ENCODE measurements at places on chromosomes 5 and 9.

DNA sequence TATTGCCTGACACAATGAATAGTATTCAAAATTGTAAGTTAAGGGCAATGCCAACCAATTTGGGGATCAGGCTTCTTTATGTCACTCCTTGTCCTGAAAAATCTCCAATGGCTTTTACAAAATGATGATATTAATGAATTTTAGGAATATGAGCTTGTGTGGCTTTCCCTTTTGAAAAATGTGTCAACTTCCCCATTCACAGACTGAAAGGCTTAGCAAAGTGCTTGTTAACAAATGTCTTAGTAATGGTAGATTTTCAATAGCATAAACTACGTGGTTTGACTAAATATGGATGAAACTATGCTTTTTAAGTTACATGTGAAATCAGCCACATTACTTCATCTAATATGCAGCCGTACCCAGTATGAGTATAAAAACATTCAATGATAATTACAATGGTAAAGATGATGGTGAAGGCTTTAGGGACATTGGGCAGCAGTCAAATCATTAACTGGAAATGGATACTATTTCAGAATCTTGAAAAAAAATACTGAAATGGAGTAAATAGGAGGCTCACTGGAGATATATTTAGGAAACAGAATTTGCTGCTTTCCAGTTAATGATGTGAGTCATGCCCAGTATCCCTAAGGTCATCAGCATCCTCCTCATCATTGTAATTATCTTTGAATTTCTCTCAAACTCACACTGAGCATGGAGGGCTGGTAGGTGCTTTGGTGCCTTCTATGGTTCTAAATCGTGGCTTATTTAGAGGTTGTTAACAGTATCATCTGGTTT is 113.3 kb upstream of the ZNF608 start:
- DNase-seq, result no peak

- no peak for DNase-seq
These were observed 140.1 kb downstream of the COX7C start for GRCh38 chr5:86757824-86758223.

GRCh38 chr9:78515108-78515507 is 218.2 kb downstream of the PSAT1 start:
- DNase-seq, result no peak

DNA sequence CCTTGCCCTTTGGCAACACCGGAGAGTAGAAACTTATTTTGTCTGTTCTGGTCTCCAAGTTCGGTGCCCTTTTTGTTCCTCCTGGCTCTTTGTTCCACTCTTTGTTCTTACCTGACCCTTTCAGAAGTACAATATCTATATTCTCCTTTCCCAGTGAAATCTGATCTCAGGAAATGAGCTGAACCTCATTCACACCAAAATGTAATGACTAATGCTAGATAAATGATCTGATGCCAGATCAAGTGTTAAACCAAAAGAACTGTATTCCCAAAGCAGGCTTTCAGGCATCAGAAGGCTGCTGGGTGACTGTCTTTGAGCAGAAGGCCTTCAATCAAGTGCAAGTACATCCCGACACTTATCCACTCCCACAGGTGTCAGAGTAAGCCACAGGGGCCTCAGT is 156.4 kb downstream of the SPOCK1 start:
- DNase-seq, result no peak

- no peak for DNase-seq
These were observed 97.1 kb downstream of the UNC13B start for GRCh38 chr9:35258660-35259474.

DNA sequence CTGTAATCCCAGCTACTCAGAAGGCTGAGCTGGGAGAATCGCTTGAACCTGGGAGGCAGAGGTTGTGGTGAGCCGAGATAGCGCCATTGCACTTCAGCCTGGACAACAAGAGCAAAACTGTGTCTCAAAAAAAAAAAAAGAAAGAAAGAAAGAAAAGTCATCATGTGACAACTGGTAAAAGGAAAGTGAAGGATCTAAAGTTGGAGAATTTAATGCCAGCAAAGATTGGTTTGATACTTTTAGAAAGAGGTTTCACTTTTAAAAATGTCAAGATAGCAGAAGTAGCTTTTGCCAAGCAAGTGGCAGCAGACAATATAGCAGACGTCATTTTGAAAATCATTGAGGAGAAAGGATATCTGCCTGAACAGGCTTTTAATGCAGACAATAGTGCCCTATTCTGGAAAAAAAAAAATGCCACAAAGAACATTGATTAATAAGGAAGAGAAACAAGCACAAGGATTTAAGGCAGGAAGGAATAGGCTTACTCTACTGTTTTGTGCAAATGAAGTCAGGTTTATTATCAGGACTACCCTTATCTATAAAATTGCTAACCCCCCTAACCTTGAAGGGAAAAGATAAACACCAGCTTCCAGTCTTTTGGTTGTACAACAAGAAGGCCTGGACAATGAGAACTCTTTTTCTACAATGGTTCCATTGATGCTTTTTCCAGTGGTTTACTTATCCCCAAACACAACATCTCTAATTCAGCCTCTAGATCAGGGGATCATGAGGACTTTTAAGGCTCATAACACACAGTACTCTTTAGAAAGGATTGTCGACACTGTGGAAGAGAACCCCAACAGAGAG is 12.0 kb downstream of the PKD2L2 start:
- no peak for DNase-seq

- DNase-seq, result no peak
These were observed at the start of gene DAPK1 for GRCh38 chr9:87497604-87498045. Gene DAPK1 (plus strand): TSS chr9:87497867. CDS start chr9:87499078, 1,211 bp downstream.

- DNase-seq, result no peak
These were observed 36.4 kb downstream of the PIK3R1 start for GRCh38 chr5:68251804-68252522.

- no peak for DNase-seq
These were observed 87.1 kb downstream of the AMBP start for GRCh38 chr9:113990975-113991471.

DNA sequence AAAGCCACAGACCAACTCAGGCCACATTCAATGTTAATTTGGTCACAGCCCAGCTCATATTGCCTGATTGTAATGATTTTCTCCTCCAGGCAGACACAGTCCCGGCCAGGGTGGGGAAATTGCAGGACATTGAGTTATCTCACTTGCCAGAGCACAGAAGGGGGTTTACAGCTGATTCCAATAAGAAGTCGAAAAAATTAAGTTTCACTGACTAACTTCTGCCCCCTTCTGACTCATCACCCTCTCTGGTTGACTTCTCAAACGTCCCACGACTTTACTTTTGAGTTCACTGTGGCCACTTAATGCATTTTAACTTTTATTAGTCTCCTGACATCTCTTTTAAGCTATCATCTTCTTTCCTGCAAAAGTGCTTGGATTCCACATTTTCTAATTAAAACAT is 321.4 kb upstream of the WWC1 start:
- no peak for DNase-seq

- DNase-seq, result no peak
These were observed 60.2 kb downstream of the SMIM23 start for GRCh38 chr5:171845857-171846256.

DNA sequence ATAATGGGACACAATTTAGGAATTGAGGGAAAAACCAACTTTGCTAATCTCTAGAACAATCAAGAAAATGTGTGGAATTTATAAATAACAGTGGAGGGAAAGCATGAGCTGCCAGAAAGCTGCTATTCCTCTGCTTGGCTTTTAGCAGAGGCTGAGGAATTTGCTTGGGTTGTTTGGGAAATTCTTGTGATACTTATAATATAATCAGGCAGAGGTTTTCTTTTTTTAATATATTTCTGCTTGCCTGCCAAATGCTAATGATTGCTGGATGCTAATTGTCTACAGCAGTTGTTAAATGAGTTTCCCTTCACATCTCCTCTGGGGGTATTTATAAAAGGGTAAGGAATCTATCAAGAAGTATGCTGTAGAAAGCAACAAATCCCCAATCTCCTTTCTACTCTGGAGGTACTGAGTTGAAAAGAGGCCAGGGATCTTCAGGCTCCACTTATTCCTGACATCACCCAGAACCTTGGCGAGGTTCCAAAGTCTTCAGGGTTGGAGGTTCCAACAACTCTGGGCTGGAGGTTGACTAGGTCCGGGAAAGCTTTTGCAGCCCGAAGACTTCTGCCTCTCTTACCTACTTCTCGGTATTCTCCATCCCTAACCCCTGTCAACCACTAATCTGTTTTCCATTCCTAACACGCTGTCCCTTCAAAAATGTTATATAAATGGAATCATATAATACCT is 60.4 kb upstream of the TMED7 start:
- no peak for DNase-seq

DNA sequence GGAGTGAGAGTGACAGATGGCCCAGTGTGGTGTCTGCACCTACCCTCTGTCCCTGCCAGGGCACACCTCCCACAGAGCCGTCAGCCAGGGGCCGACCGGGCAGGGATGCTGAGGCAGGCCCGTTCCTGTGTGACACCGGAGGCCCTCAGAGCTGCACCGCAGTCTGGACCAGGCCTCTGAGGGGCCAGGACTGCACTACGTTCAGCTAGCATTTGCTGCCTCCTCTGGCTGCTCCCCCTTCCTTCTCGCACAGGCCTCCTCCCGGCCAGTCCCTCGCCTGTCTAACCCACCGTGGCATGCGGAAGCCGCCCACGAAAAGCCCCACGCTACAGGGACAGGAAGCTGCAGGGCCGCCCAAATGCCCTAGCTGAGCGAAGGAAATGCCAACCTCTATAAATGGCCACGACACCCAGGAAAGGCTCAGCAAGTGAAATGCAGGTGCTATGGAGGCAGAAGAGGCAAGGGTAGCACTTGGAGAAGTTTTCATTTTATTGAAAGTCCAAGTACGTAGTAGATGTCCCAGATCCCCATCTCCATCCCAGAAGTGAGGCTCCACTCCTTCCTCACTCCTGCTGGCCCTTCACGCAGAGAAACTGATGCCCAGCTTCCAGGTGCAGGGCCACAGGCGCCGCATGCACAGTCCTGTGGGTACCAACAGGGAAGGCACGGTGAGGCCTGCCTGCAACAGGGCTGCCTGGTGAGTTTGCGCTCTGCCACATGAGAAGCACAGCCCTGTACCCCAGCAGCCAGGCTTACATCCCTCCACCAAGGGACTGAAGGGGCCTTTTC is 38.7 kb downstream of the MAPK9 start:
- DNase-seq, result no peak

DNA sequence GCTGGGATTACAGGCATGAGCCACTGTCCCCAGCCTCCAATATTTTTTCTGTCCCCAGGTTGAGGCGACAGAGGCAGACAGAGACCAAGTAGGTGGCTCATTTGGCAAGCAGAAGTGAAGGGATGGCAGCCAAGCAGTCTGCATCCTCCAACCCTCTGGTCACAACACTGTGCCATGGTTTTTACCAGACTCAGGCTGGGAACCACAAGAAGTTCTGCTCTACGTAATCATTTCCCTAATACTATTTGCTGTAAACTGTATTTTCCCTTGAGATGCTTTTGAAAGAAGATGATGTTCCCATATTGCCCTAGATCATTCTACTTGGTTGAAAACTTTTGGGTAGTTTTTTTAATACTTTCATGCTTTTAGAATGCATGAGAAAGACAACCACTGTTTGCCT is 40.5 kb downstream of the PTTG1 start:
- DNase-seq, result no peak

- no peak for DNase-seq
These were observed 88.7 kb downstream of the ITGA1 start for GRCh38 chr5:52876456-52876855.

- DNase-seq, result no peak
These were observed 653.6 kb upstream of the ITGA1 start for GRCh38 chr5:52134013-52134650.

GRCh38 chr9:27566118-27566517 is 7.2 kb downstream of the C9orf72 start:
- no peak for DNase-seq

- DNase-seq, result no peak
These were observed 24.7 kb upstream of the RANBP6 start for GRCh38 chr9:6040077-6040476.

- DNase-seq, result no peak
These were observed 405.4 kb upstream of the ACTBL2 start for GRCh38 chr5:57887851-57888621.

GRCh38 chr5:159746707-159747106 is 169.6 kb upstream of the ADRA1B start:
- no peak for DNase-seq

DNA sequence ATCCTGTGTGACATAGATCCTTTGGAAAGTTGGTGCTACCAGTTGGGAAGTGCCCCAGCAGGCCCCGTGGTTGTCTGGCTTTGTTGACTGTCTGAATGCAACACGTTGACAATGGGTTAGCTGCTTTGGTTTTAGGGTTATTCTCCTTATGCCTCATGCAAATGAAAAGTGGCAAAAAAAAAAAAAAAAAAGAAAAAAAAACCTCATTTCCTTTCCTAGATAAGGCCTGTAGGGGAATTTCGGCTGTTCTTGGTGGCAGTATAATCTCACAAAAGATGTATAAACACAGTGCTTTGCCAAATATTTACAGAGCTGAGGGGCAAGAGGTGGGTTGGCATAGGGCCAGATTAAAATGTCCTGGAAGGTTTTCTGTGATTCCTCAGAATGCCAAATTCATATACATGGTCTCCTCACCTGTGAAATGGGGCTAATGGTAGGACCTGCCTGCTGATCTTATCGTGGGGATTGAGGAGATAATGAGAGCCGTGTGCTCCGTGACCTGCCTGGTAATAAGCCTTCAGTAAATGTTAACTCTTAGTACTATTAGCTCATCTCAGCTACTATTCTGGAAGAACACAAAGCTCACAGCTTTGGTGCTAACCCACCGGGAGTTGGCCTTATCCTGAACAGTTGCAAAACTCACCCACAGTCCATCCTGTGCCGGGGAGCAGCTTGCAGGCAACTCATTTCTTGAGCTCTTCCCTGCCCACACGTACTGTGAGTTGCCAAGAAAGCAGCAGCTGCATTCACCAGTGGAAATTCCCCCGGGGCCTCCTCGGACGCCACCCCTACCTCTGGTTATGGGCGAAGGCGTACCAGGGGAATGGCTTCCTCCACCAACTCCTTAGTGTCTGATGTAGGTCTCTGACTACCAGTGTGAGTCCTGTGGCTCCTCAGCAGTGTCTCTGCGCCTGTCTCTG is 220.3 kb downstream of the NR3C1 start:
- no peak for DNase-seq

GRCh38 chr5:39064450-39064849 is 9.7 kb downstream of the RICTOR start:
- DNase-seq, result no peak

DNA sequence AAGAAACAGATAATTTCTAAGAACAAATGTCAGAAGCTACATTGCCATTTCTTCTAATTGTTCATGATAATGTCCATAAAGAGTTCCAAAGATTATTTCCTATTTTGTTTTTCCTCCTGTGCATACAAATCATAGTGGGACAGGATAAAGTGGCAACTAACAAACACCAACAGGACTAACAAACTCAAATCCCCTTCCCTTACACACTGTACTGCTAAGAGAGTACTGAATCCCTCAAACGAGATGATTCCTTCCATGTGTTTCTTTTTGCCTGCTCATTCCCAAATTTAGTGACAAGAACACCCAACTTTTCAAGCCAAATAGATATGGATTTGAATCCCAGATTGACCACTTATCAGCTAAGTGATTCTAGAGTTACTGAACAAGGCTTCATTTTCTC is 15.2 kb downstream of the STRBP start:
- no peak for DNase-seq

DNA sequence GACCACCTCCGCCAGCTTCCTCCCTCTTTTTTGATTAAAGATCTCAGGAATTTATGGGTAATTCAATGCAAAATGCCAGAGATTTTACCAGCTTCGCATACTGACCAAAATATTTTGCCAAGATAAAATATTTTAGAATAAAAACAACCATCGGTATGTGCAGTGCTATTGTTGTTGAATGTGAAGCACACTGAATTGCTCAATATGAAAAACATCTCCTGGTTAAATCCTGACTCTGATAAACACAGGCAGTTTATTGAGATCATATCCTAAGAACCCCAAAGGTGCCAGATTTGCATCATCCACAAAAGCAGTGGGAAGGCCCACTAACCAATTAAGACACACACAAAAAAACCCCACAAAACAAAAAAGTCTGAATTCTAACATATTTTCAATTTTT is 202.4 kb downstream of the GLIS3 start:
- no peak for DNase-seq

Data from esophagus squamous epithelium (tissue), 5 donors.